Muscle of leg (tissue), 16 donors: ENCODE measurements at places on chromosomes 11 and 22. TPM values are rescaled to one million over a fixed set of nuclear protein-coding genes. Genes with fewer than 3 reads are reported as not detected.

The ALDH3B1 gene
- total RNA-seq: 5.4 TPM

The SCGB2A2 gene
- not detected for total RNA-seq

The ZNRF3 gene
- total RNA-seq: 5.5 TPM

The OVOL1 gene
- not detected for total RNA-seq

The TSKU gene
- total RNA-seq: 13.9 TPM

The KMT2A gene
- total RNA-seq: 27.2 TPM

The OR4B1 gene
- total RNA-seq: not detected

The KCNA4 gene
- 0.31 TPM for total RNA-seq

The TMEM225 gene
- not detected for total RNA-seq

The CD3D gene
- total RNA-seq: 0.18 TPM

The FAM118A gene
- total RNA-seq: 16.9 TPM

The RRP7A gene
- 33.8 TPM for total RNA-seq

The C11orf21 gene
- 2.3 TPM for total RNA-seq
